HAP-1 (cell line): ENCODE measurements at places on chromosomes 12 and 14.

DNA sequence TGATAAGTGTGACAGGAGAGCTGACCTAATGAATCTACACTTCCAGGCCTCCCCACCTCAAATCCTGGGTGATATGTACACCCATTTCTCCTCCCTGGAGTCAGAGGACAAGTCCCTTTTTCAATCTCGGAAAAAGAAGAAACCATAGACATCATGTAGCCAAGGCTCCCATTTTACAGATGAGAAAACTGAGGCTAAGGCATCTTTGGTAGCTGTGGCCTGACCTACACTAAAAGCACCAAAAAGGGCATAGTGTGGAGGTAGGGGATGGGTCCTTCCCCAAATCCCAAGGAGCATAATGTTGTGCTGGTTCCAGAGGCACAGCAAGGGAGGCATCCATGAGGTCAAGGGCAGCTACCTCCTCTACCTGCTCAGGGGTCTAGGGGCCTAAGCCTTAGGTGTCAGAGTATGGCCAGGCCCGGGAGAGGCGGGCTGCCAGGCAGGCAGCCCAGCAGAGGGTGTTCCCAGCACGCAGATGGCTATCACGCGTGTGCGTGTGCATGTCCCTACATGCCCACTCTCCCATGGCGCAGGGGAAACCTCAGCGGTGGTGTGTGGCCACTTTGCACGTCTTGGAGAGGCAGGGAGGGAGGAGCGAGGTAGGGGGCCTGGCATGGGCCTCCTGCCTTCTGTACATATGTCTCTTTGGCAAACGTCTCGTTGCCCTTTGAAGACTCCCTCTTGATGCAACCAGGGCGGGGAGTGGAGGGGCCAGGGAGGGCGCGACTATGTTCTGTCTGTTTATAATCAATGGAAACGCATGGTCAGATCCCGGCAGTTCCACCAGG is 2.5 kb downstream of the PGF start:
- no peak for DNase-seq

GRCh38 chr12:47705229-47705565 is 633 bp downstream of the RPAP3 start:
- no peak for DNase-seq

DNA sequence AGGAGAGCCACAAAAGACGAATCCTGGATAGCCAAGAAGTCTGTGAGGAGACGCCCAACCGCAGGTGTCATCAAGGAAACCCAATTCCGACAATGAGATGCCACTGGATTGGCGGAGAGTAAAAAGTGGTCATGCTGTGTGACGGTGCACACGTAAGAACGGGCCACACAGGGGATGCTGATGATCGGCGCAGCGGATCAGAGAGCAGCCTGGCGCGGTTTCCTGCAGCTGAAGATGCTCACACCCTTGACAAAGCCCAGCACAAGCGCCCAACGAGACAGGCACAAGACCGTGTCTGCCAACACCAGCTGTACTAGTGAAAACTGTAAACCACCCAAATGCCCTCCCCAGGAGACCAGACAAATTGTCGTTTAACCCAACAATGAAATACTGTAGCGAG is 55.8 kb downstream of the CCDC85C start:
- DNase-seq, result no peak

GRCh38 chr14:68961781-68962584 is 17.1 kb downstream of the ACTN1 start:
- no peak for DNase-seq

- no peak for DNase-seq
Measured at GRCh38 chr12:24864796-24865125, 84.1 kb downstream of the BCAT1 start.

GRCh38 chr12:29830391-29830790 is 46.6 kb upstream of the TMTC1 start:
- DNase-seq, result no peak
